Fibroblast of skin of right biceps (primary cell): ENCODE measurements at places on chromosomes 2 and 18.

GRCh38 chr2:28621172-28622100, 125.6 kb downstream of the PLB1 start:
- DNase-seq = peak; percentile 92

DNA sequence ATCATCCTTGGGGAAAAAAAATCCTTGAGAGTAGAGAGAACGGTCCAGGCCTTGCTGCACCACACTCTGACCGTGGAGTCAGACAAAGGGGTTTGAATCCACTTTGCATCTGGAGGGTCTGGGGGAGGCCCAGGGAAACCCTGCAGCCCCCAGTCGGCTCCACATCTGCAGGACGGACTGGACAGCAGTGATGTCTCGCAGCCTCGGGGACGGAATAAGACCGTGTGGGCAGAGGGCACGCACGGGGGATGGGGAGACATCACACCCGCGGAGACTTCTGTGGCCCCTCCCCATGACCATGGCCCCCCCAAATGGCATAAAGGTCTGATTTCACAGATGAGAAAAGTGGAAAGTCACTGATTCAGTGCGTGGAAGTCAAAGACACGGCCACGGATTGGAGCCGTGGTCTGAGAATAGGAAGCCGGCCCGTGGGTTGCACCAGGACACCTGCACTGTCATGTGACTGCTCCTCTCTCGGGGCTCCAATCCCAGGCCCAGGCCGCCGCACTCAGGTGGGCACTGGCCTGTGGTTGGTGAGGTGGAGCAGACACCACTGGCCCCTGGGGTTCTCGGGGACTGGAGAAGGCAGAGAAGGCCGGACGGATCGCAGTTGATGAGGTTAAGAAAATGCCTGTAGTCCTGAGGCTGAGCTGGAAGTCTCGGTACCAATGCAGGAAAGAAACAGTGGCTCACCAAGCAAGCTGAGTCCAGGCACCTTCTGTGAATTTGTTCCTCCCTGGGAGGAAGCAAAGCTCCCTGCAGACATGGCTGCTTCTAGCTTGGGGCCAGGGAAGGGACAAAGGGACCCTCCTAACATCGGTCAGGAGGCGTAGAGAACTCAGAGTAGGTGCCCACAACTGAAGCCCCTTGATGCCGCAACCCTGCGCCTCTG, 61.8 kb downstream of the RTP5 start:
- DNase-seq = no peak

GRCh38 chr2:237434866-237435311, 20.9 kb upstream of the COL6A3 start:
- peak; percentile 92 for DNase-seq

- DNase-seq = peak; percentile 16
Observed at GRCh38 chr2:158903711-158904405, 64.6 kb upstream of the TANC1 start.

DNA sequence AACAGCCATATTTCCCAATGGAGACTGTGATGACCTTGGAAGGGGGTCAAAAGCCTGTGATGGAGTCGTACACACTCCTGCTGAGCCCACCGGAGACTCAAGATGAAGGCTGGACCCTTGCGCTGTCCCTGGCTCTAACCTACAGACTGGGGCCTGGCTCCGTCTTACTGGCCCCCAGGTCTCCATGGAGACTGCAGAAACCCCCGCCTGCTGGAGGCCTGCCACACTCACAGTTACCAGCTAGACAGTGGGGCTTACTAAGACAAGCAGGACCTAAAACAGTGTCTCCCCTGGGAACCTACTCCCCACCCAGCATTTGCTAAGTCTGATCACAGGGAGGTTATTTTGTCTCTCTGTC, 9.6 kb downstream of the C2orf72 start:
- no peak for DNase-seq

GRCh38 chr2:234272069-234272850, 221.8 kb downstream of the SPP2 start:
- DNase-seq = no peak

DNA sequence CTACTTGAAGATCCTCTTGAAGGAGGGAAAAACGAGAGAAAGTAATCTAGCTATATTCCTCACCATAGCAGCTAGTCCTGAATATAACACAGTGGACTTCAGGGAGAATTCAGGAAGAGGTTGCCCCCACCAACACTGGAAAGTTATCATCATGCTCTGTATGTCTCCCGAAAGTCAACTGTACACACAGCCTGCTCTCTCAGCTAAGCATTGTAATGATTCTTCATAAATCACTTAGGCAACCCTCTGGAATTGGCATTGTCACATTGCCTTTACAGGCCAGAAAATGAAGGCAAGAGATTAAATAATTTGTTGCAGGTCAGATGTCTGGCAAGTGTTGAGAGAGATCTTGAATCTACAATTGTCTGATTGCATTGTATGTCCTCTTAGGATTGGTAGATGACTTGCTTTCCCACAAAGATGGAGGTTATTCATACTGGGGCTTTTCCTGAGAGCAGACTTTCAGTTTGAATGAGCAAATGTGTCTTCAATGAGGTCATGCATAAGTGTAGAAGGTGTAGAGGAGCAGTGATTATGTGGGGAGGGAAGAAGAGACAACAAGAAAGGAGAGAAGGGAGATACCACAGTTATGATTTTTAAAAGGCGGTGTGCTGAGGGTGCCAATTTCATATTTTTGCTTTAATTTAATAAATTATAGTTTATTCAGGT, 667.2 kb downstream of the DCDC2C start:
- no peak for DNase-seq

GRCh38 chr2:194104687-194105086, 1552.3 kb upstream of the SLC39A10 start:
- DNase-seq = no peak

DNA sequence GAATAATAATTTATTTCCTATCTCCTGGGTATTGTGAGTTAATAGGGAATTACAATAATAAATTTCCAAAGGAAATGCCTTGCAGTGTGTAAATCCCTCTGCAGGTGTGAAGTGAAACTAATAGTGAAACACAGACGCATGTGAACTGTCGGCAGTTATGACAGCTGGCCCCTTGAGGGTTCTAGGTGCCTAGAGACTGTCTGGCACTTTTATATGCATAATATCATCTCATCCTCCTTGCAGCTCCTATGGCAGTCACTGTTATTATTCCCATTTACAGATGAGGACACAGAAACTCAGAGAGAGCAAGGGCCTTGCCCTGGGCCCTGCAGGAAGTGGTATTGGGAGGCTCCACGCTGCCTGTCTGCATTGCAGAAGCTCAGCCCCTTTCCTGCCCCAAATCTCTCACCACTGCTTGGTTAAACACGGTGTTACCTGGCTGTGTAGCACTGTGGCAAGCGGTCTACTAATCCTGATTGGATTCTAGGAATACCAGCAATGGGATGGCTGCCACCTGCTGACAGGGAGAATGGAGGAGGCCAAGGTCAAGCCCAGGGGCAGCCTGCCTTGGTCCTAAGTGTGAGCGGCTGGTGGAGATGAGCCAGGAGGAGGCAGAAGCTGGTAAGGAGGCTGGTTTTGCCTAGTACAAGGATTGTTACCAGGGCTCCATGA, 32.8 kb upstream of the ACKR3 start:
- no peak for DNase-seq

DNA sequence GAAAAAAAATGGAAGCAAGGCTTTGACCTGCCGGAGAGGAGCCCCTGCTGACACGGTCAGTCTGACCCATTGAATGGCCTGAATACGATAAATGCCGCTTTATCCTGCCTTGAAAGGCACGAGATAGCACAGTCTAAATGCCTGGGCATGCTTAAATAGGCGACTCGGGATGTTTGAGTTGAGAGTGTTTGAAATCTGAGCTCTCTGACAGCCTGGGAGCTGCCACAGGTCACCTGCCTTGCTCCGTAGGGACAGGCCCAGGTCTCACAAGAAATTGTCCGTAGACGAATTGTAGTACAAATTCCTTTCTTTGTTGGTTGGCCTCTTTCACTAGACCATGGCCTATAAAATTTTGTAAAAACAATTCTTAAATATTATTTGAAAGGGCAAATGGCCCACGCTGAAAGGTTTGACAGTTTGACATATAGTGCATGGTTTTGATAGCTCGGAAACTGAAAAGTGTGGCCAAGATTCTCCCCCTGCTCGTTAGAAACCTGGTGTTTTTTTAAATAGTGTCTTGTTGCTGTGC, 72.8 kb downstream of the MEIS1 start:
- DNase-seq = no peak

DNA sequence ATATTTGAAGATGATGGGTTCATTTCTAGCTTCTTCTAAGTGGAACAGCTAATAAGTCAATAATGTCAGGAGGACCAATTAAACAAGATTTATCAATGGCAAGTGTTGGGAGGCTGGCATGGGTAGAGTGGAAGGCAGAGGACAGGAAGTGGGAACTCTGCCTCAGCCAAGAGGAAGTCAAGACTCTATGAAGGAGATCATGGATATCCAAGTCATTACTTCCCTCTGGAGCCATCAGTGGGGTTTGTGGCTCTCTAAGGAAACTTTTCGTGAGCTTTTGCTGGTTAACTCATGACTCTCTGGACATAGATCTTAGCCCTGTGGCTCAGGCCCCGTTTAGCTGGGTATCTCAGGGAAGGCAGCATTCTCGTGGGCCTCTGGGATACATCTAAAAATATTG, 410.4 kb upstream of the ID2 start:
- no peak for DNase-seq

- DNase-seq = peak; percentile 78
Observed at GRCh38 chr2:234378440-234378839, 118.4 kb downstream of the ARL4C start.

- DNase-seq = no peak
Observed at GRCh38 chr2:70514612-70515055, 39.0 kb downstream of the TGFA start.

- DNase-seq = no peak
Observed at GRCh38 chr18:10055125-10055750, 141.4 kb downstream of the VAPA start.
